ENCODE measurements at places on chromosomes 7 and 10.

- DNase-seq: no peak
Measured at GRCh38 chr10:110138197-110138812, 69.1 kb upstream of the MXI1 start.

DNA sequence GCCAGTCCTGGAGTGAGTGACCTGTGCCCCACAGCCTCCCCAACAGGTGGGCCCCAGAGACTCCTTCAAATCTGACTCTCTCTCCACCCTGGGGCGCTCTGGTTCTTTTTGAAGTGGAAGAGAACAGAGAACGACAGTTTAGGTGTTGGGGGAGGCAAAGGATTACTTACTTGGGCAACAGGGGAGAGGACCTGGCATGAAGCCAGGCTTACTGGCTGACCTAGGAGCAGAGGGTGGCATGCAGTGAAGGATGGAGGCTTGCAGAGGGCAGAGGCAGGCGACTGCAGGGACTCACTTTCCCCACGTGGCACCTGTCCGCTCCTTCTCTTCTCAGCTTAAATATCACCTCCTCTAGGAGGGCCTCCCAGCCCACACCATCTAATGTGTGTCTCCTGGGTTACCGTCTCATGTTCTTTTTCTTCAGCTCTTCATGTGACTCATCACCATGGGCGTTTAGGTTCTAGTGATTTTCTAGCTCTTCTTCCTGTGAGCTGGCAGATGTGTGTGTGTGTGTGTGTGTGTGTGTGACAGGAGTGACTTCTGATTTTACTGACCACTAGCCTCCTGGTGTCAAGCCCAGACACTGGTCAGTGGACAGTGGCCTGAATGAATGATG lies 15.5 kb downstream of the LZTS2 start:
- no peak for DNase-seq

DNA sequence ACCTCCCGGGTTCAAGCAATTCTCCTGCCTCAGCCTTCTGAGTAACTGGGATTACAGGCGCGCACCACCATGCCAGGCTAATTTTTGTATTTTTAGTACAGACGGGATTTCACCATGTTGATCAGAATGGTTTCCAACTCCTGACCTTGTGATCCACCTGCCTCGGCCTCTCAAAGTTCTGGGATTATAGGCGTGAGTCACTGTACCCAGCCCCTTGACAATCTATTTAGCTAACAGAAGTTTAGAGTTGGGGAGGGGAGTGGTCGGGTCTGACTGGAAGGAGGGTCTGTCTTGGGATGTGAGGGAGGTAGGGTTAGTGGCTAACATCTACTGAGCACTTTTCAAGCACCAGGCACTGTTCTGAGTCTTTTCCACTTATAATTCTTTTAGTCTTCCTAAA lies 27.0 kb upstream of the ZCCHC24 start:
- no peak for DNase-seq

DNA sequence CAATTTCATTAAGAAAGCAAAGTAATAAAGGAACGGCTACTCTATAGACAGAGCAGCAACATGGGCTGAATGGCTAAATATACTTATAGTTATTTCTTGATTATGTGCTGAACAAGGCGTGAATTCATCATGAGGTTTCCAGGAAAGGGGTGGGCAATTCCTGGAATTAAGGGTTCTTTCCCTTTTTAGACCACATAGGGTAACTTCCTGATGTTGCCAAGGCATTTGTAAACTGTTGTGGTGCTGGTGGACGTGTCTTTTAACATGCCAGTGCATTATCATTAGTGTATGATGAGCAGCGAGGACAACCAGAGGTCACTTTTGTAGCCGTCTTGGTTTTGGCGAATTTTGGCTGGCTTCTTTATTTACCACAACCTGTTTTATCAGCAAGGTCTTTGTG lies 28.5 kb upstream of the ZMYND11 start:
- DNase-seq: no peak

DNA sequence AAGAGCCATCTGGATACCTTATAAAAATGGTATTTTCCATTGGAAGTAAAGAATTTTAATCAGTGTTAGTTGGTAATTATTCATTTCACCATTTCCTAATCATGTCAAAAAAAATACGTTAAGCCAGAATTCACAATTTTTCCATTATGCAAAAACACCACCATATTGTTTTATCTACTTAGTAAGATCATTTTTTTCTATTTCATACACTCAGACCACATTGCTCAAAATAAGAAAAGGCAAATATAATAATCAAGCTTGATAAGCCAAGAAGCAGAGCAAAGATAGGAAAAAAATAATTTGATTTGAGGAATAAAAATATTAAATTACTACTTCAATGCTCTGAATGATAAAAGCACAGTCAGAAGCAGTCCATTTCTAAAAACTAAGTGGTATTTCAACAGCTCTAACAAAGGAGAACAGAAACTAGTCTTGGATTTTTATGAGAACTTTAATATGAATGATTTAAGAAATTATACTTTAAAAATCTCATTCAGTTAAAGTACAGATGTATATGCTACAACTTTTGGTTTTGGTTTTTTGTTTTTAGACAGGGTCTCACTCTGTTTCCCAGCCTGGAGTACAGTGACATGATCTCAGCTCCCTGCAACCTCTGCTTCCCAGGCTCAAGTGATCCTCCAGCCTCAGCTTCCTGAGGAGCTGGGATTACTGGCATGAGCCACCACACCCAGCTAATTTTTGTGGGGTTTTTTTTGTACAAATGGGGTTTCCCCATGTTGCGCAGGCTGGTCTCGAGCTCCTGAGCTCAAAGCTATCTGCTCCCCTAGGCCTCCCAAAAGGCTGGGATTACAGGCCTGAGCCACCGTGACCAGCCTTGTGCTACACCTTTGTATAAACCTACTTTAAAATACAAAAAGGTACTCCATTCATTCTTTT lies 46.6 kb downstream of the LRRN3 start:
- DNase-seq: no peak

DNA sequence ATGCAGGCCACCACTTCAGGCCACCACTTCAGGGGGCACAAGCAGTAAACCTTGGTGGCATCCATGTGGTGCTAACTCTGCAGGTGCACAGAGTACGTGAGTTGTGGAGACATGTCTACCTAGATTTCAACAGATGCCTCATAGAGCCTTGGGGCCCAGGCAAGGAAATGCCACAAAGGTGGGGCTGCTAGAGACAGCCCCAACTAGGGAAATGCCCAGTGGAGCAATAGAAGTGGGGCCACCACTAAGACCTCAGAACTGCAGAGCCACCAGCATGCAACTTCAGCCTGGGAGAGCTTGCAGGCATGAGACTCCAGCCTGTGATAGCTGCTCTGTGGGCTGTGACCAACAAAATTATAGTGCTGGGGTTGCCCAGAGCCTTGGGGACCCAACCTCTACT lies 107.6 kb downstream of the DNAJC1 start:
- DNase-seq: no peak

- DNase-seq: no peak
Measured at GRCh38 chr7:144531181-144531580, 127.7 kb upstream of the NOBOX start.

DNA sequence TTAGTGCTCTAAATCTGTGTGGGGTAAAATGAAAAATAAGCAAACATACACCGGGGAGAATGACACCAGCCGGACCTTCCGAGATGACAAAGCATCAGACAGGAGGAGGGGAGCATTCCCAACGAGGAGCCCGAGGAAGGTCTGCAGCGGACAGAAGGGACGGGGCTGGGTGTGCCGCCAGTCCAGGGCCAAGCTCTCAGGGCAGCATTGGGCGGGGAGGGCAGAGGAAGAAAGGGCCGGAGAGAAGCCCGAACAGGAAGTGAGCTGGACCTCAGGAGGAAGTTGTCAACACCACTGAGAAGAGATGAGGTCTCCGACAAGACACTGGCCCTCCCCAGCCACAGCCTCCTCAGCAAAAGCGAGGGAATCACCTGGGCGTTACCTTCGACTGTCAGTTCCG lies 182.6 kb upstream of the RNF32 start:
- no peak for DNase-seq

DNA sequence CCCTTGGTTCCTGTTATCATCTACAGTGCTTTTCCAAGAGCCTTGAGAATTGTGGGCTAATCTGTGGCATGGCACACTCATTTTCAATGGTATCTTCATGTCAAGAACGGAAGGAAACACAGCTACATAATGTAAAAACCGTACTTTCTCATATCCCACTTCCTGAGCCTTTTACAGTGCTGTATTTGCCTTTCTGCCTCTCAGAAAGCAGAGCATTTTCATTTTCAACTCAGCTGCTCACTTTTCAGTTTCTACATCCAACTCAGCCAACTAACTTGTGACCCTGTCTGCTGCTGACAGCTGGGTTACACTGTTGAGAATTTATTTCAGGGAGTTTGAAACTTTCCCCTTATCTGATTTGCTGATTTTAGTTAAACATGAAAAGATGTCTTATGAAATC lies 875.8 kb upstream of the KCND2 start:
- no peak for DNase-seq

- DNase-seq: no peak
Measured at GRCh38 chr10:2439000-2439399, 628.3 kb upstream of the PFKP start.

All from dorsolateral prefrontal cortex (tissue), 122 donors.